ENCODE measurements at places on chromosomes 12 and 14.
A peak's percentile ranks its signal among the peaks of the same experiment; 100 is the strongest.

GRCh38 chr12:65800937-65801336 lies 23.3 kb upstream of the HMGA2 start:
- H3K36me3 ChIP-seq = no peaks in the 10 kb centered on the region
- no peak for DNase-seq
- H3K27me3 ChIP-seq = peaks cover 3% of the 10 kb centered on the region
- no peak overlapping the region for H3K27ac ChIP-seq

- no peak for DNase-seq
- H3K36me3 ChIP-seq = no peaks in the 10 kb centered on the region
- H3K4me1 ChIP-seq = peaks cover 3% of the 10 kb centered on the region
- H3K4me3 ChIP-seq = no peak overlapping the region
- H3K27ac ChIP-seq = no peak overlapping the region
These were observed 2.3 kb upstream of the CLEC4C start for GRCh38 chr12:7749442-7749841.

- no peak for DNase-seq
- no peaks in the 10 kb centered on the region for H3K36me3 ChIP-seq
- no peaks in the 10 kb centered on the region for H3K4me1 ChIP-seq
- no peak overlapping the region for H3K27ac ChIP-seq
- no peak overlapping the region for H3K4me3 ChIP-seq
- H3K27me3 ChIP-seq = peaks cover under 1% of the 10 kb centered on the region
These were observed 40.2 kb downstream of the STAB2 start for GRCh38 chr12:103627189-103627855.

DNA sequence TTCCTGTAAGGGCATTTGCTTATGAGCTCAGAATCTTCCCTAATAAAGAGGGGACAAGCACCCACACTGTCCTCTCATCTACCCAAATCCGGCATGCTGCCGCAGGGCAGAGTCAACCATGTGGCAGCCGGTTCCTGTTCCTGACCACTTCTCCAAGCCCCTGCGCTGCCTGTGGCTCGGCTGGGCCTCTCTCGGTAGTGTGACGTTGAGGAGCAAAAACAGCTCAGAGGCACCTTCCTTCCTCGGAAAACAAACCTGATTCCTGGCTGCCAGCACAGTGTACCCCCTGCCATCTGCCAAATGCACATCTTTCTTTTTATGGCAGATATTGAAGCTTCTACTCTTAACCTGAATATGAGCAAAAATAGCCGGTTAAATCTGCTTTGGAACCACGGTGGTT lies 50.5 kb downstream of the CFAP251 start:
- no peak overlapping the region for H3K27ac ChIP-seq
- peaks cover 6% of the 10 kb centered on the region for H3K4me1 ChIP-seq
- no peaks in the 10 kb centered on the region for H3K36me3 ChIP-seq
- DNase-seq = no peak

GRCh38 chr12:26848156-26848825 lies 15.3 kb upstream of the ITPR2 start:
- H3K27ac ChIP-seq = no peak overlapping the region
- DNase-seq = no peak
- H3K4me3 ChIP-seq = no peak overlapping the region

GRCh38 chr12:21984375-21984774 lies 43.1 kb upstream of the ABCC9 start:
- H3K4me1 ChIP-seq = peaks cover under 1% of the 10 kb centered on the region
- peaks cover 14% of the 10 kb centered on the region for H3K27me3 ChIP-seq
- H3K27ac ChIP-seq = no peak overlapping the region
- no peaks in the 10 kb centered on the region for H3K36me3 ChIP-seq

DNA sequence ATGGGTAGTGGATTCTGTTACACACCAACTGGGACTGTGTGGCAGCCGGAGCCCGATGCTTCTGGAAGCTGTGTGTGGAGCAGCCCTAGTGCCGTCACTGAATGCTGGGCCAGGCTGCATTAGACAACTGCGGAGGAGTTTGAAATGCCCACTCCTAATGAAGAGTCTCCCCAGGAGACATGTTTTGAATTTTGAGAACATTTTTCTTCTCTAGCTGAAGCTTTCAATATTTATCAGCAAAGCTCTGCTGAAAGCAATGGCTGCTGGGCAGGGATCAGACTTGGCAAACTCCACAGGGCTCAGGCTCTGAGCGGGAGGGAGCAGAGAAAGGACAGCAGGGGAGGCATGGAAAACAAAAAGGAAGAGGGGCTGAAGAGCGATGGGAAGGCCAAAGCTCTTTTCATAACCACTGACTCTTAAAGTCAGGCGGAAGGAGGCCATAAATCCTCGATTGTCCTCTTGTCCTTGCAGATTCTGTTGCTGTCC lies 189.1 kb downstream of the MON2 start:
- H3K4me3 ChIP-seq = no peak overlapping the region
- DNase-seq = no peak
- peaks cover 8% of the 10 kb centered on the region for H3K4me1 ChIP-seq
- H3K27ac ChIP-seq = no peak overlapping the region
- no peaks in the 10 kb centered on the region for H3K36me3 ChIP-seq

GRCh38 chr12:45907955-45908354 lies 82.4 kb downstream of the SCAF11 start:
- no peaks in the 10 kb centered on the region for H3K27me3 ChIP-seq
- no peak overlapping the region for H3K27ac ChIP-seq
- peaks cover 25% of the 10 kb centered on the region for H3K36me3 ChIP-seq
- DNase-seq = no peak
- H3K4me3 ChIP-seq = no peak overlapping the region
- H3K4me1 ChIP-seq = no peaks in the 10 kb centered on the region

DNA sequence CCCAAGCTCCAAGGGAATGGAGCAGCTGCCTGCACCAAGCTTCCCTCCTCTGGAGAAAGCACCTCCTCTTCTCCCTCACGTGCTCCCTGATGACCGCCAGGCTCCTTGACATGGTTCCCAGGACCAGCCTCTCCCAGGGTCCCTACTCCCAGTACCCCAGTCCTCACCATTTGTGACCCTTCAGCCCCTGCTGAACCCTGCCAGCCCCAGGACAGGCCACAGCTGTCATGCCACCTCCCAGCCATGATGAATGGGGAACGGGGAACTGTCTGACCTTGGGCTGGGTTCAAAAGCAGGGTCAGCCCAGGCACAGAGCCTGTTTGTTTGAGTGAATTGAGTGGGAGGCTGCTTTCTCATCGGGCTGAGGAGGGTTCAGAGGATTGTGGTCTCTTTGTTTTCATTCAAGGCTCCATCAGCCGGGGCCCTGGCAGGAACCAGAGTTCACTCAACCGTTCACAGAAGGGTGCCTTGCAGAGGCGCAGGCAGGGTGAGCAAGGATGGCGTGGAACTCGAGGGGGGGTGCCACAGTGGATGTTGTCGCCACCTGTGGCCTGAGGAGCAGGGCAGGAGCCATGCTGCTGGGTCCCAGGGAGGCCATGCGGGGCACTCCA lies 344.5 kb upstream of the SFSWAP start:
- no peaks in the 10 kb centered on the region for H3K4me1 ChIP-seq
- H3K36me3 ChIP-seq = no peaks in the 10 kb centered on the region
- H3K4me3 ChIP-seq = no peak overlapping the region
- no peak overlapping the region for H3K27ac ChIP-seq
- no peak for DNase-seq
- H3K27me3 ChIP-seq = no peaks in the 10 kb centered on the region

DNA sequence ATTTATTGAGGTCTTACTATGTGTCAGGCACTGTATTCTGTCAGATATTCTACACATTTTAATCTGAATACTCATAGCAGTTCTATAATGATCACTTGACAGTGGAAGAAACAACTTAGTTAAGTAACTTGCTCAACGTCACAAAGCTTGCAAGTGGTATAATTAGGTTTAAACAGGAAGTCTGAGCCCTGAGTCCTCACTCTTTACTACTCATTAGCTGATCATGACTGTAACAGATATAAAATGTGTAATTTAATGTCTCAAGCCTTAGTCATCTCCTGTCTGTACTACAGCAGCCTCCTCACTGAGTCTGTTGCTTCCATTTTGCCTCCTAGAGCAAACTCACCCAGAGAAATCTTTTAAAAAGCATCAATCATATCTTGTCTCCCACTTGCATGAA lies 38.9 kb downstream of the PPP4R4 start:
- no peak for DNase-seq
- H3K36me3 ChIP-seq = no peaks in the 10 kb centered on the region
- H3K27me3 ChIP-seq = no peaks in the 10 kb centered on the region
- no peak overlapping the region for H3K4me3 ChIP-seq

DNA sequence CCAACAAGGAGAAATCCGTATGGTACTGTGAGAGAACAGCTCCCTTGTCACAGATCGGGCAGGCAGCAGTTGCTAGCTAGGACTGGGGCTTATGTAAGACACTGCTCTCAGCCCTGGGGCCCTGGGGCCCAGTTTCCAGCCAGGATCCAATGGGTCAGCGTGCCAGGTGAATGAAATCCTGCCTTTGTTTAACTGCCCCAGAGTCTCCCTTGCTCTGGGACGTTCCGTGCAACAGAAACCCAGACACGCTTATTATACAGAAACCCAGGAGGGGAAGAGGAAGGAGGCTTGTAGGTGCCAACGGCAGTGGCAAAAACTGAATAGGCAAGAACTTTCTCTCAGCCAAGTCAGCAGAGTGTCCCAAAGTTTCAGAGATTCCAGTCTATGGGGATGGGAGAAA lies 110.6 kb downstream of the DIO2 start:
- no peak for DNase-seq
- no peaks in the 10 kb centered on the region for H3K4me1 ChIP-seq
- H3K4me3 ChIP-seq = no peak overlapping the region
- no peaks in the 10 kb centered on the region for H3K27me3 ChIP-seq
- H3K27ac ChIP-seq = no peak overlapping the region

- H3K36me3 ChIP-seq = no peaks in the 10 kb centered on the region
These were observed 44.3 kb downstream of the CCDC92 start for GRCh38 chr12:123928274-123928865.

- H3K4me3 ChIP-seq = no peak overlapping the region
- no peaks in the 10 kb centered on the region for H3K27me3 ChIP-seq
- peak; percentile 50 for DNase-seq
- H3K27ac ChIP-seq = no peak overlapping the region
These were observed 189.6 kb downstream of the DUSP6 start for GRCh38 chr12:89162589-89163261.

GRCh38 chr12:46368138-46368537 lies 4.4 kb downstream of the SLC38A2 start:
- H3K27ac ChIP-seq = peak overlapping the region; percentile 69
- peaks cover 67% of the 10 kb centered on the region for H3K4me1 ChIP-seq
- peaks cover 12% of the 10 kb centered on the region for H3K27me3 ChIP-seq
- H3K4me3 ChIP-seq = peak overlapping the region; percentile 98

- no peak overlapping the region for H3K4me3 ChIP-seq
- no peak overlapping the region for H3K27ac ChIP-seq
- no peaks in the 10 kb centered on the region for H3K4me1 ChIP-seq
- no peak for DNase-seq
These were observed 326.8 kb downstream of the PDZRN4 start for GRCh38 chr12:41514907-41515306.

GRCh38 chr14:100559455-100559854 lies 27.8 kb downstream of the BEGAIN start:
- peaks cover 11% of the 10 kb centered on the region for H3K4me1 ChIP-seq
- no peak overlapping the region for H3K27ac ChIP-seq
- no peak for DNase-seq
- H3K36me3 ChIP-seq = no peaks in the 10 kb centered on the region

GRCh38 chr14:53744857-53745256 lies 211.8 kb downstream of the BMP4 start:
- no peaks in the 10 kb centered on the region for H3K27me3 ChIP-seq
- no peaks in the 10 kb centered on the region for H3K4me1 ChIP-seq
- H3K27ac ChIP-seq = no peak overlapping the region
- no peak for DNase-seq
- no peak overlapping the region for H3K4me3 ChIP-seq
- no peaks in the 10 kb centered on the region for H3K36me3 ChIP-seq

GRCh38 chr12:102480406-102480805 lies at the start of gene IGF1:
IGF1 (minus strand) TSS chr12:102480563; CDS start chr12:102480381, 182 bp downstream.
- no peak for DNase-seq
- peaks cover 8% of the 10 kb centered on the region for H3K27me3 ChIP-seq
- peaks cover 29% of the 10 kb centered on the region for H3K4me1 ChIP-seq
- H3K4me3 ChIP-seq = no peak within 1 kb of the TSS
- no peak within 1 kb of the TSS for H3K27ac ChIP-seq

DNA sequence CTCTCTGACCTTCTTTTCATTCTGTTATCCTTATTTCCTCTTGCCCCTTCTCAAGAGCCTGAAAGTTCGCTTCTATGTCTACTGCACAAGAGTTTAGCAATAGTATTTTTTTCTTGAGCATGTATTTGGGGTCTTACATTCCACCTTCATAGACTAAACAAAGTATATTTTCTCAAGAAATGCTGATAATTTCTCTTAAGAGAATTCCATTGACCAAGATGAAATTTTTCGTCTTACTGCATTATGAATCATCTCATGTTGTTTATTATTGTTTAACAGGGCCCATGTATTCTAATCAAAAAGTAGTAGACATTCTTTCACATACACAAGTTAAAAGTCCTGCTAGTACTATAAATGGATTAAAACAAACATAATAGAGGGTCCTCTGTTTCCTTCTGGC lies 219.3 kb downstream of the C12orf50 start:
- H3K4me3 ChIP-seq = no peak overlapping the region
- DNase-seq = no peak
- no peaks in the 10 kb centered on the region for H3K36me3 ChIP-seq
- H3K27me3 ChIP-seq = no peaks in the 10 kb centered on the region
- no peak overlapping the region for H3K27ac ChIP-seq

- H3K36me3 ChIP-seq = no peaks in the 10 kb centered on the region
- peaks cover 36% of the 10 kb centered on the region for H3K27me3 ChIP-seq
- no peak overlapping the region for H3K4me3 ChIP-seq
- DNase-seq = no peak
- H3K4me1 ChIP-seq = no peaks in the 10 kb centered on the region
These were observed 3.6 kb upstream of the CFAP73 start for GRCh38 chr12:113145720-113146551.

DNA sequence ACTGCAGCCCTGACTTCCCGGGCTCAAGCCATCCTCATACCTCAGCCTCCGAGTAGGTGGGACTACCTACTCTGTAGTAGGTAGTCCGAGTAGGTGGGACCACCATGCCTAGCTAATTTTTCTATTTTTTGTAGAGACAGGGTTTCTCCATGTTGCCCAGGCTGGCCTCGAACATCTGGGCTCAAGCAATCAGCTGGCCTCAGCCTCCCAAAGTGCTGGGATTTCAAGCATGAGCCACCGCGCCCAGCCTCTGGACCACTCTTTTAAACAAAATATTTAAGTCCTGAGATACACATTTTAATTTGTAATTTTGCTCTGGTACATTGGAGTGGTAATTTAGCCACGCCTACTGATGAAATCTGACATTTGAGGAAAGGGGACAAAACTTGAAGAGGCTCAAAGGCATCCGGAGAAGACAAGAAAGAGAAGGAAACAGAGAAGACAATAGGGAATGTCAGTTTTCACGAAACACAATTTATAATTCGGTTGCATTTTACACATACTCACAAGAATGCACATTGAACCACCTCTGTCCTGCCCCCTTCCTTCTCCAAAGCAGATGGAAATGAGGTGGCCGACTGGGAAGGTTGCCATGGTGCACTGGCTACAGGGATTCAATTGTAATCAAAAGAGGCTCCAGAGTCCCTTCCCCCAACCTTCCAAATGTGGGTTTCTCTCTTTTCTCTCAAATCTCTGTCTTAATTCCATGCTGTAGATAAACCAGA lies 9.7 kb upstream of the TUBA1A start:
- no peak for DNase-seq
- no peaks in the 10 kb centered on the region for H3K36me3 ChIP-seq
- peaks cover 19% of the 10 kb centered on the region for H3K27me3 ChIP-seq
- no peak overlapping the region for H3K27ac ChIP-seq
